Memory B cell (primary cell): ENCODE measurements at places on chromosomes 16 and 17.

- DNase-seq, result no peak
These were observed 9.8 kb downstream of the TRPV2 start for GRCh38 chr17:16425202-16425601.

GRCh38 chr16:57382535-57383275 lies 10.4 kb downstream of the CX3CL1 start:
- no peak for DNase-seq

DNA sequence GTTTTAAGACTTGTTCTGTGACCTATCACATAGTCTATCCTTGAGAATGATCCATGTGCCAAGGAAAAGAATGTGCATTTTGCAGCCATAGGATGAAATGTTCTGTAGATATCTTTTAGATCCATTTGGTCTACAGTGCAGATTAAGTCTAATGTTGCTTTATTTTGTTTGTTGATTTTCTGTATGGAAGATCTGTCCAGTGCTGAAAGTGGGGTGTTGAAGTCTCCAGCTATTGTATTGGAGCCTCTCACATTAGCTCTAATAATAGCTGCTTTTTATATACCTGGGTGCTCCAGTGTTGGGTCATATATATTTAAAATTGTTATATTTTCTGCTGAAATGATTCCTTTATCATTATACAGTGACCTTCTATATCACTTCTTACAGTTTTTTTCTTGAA lies 155.6 kb upstream of the MON1B start:
- no peak for DNase-seq

- no peak for DNase-seq
These were observed 91.8 kb upstream of the NOL11 start for GRCh38 chr17:67625971-67626370.

GRCh38 chr16:31441956-31442355 lies 633 bp downstream of the ZNF843 start:
- no peak for DNase-seq

DNA sequence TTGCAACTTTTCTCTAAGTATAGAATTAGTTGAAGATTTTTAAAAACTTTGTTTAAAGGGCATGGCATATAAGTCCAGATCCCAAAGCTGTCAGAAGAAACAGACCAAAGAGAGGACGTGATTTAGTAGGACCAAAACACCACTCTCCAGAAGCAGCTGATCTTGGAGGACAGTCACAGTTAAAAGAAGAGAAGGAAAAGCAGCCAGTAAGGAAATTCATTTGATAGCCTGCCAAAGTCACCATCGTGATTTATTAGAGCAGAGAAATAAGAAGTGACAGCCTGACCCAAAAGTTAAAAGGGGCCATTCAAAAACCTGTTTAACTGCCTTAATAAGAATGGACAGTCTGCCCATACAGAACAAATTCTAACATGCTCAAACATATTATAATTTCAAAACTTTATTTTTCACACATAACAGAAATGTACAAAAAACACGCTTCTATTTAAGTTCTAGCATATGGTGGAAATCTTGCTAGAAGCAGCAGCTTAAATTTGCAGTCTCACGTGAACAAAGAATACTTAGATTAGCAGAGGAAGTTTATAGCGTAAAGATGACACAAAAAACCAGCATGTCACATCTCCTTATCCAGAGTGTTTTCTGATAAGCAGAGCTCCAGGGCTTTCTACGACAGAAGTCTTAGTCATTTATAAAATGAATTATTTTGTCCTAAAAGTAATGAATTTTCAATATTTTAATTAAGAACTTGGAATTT lies 37.2 kb downstream of the TXNDC11 start:
- no peak for DNase-seq

- no peak for DNase-seq
These were observed 346.4 kb downstream of the WWOX start for GRCh38 chr16:78445818-78446217.
